Cortex of kidney (tissue), 1 donor: ENCODE measurements at places on chromosomes 11 and 22.

- DNase-seq = no peak
Observed at GRCh38 chr11:60821827-60822599, 19.9 kb upstream of the CCDC86 start.

DNA sequence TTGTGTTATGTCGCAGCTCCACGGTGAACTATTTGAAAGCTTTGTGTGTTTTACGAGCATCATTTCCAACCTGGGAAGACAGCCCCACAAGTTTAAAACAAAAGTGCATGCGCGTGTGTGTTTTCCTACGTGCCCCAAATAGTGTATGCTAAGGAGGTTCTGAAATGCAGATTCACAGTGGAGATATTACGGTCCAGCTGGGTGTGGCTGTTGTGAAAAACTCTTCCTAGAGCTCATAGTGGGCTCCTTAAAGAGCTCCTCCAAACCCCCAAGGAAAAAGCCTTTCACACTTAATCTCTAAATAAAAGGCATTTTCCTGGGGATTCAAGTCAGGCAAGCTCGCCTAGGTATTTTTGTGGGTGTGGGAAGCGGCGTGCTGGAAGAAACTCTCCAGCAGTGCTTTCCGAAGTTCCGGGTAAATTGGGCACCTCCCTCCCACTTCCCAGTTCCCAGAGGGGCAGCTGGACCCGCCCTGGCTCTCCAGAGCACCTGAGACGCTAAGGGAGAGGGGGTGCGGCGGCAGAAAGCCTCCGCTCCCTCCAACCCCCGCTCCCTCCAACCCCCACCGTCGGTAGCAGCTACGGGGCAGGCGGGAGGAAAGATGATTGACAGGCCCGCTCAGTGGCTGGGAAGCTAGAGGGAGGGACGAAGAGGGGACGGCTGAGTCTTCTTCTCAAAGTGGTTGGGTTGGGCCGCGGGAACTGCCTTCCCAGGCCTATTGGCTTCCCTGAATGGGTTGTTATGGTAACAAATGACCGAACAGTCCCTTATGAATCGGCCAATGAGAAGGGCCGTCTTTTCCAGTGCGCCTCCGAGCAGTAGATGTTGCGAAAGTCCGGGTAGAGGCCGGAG lies 561 bp upstream of the PCF11 start:
- DNase-seq = peak; percentile 54

GRCh38 chr22:24693379-24693778 lies 81.1 kb downstream of the PIWIL3 start:
- no peak for DNase-seq

DNA sequence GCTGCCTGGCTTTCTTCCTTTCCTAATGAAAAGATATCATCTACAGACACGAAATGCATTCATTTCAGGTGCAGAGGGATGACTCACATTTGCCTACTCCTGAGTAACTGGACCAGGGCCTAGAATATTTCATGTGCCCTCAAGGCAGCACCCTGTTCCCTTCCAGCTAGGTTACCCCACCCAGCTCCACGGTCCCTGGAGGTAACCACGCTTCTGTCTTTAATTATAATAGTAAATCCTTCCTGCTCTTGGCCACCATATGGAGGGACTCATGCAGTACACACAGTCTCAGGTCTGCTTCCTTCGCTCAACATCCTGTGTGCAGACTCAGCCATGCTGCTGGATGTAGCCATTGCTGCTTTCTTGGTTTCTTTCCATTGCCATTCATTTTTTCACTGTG lies 22.3 kb downstream of the DHCR7 start:
- no peak for DNase-seq

- DNase-seq = no peak
Observed at GRCh38 chr11:38900211-38900610, 2302.2 kb upstream of the RAG2 start.

DNA sequence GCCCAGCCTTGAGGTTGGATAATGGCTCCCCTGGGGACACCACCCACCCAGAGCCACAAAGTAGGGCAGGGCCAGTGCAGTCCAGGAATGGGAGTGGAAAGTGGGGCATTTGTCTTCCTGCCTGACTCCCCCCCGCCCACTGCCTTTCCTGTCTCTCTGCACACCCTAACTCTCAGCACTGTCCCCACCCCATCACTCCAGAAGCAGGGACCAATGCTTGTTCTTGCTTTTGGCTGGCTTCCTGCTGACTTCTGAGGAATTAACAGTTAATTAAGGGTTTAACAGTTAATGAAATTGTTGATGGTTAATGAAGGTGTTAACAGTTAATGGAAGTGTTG lies 4.7 kb downstream of the PITPNM1 start:
- DNase-seq = no peak
